Temporal lobe (tissue), 4 donors: ENCODE measurements at places on chromosomes 2 and 18. TPM values are rescaled to one million over a fixed set of nuclear protein-coding genes. Genes with fewer than 3 reads are reported as not detected.

Gene PAPOLG
- 40.8 TPM for total RNA-seq

Gene POTEJ
- total RNA-seq = not detected

Gene GPR35
- total RNA-seq = 0.98 TPM

Gene RAB27B
- total RNA-seq = 22.9 TPM
